Activated T-cell treated with anti-CD3 and anti-CD28 coated beads for 1 hour (primary cell): ENCODE measurements at places on chromosomes 5 and 9.

- DNase-seq = no peak
Observed at GRCh38 chr9:80932947-80933780, 756.2 kb downstream of the TLE1 start.

DNA sequence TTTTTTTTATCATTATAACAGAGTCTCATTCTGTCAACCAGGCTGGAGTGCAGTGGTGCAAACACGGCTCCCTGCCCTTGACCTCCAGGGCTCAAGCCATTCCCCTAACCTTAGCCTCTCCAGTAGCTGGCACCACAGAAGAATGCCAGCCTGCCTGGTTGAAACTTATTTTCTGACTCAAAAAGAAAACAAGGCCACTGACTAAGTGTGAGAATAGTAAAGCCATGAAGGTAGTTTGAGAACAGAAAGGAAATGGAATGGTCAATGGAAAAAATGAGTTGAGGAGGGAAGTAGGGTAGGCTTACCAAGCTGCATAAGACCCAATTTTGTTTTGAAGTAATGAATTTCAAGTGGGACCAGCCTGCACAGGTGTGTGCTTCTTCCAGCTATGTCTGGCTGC lies 82.8 kb upstream of the RORB start:
- no peak for DNase-seq

- no peak for DNase-seq
Observed at GRCh38 chr5:154206311-154206710, 15.8 kb downstream of the GALNT10 start.

DNA sequence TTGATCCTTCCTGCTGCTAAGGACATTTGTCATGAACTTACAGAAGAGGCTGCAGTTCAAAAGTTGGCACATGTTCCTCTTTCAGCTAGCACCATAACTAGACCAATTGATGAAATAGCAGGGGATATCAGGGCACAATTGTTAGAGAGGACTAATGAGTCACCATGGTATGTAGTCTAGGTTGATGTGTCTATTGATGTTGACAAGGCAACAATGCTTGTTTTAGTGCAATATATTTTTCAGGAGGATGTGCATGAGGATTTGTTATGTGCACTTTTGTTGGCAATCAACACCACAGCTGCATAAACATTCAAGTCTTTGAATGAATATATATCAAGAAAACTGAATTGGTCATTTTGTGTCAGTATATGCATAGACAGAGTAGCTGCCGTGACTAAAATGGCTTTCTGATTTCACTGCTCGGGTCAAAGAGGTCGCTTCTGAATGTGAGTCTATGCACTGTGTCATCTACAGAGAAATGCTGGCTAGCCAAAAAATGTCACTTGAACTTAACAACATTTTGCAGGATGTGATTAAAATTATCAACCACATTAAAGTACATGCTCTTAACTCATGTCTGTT lies 68.0 kb downstream of the FGF10 start:
- no peak for DNase-seq

DNA sequence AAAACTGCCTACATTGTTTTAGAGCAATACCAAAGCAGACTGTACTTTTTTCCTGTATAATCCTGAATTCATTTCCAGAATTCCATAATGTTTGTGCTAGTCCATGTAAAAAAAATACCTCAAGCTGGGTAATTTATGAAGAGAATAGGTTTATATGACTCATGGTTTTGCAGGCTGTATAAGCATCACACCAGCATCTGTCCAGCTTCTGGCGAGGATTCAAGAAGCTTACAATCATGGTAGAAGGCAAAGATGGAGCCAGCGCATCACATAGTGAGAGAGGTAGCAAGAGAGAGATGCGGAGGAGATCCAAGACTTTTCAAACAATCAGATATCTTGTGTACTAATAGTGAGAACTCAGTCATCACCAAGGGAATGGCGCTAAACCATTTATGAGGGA lies 280.3 kb upstream of the CDH9 start:
- DNase-seq = no peak

DNA sequence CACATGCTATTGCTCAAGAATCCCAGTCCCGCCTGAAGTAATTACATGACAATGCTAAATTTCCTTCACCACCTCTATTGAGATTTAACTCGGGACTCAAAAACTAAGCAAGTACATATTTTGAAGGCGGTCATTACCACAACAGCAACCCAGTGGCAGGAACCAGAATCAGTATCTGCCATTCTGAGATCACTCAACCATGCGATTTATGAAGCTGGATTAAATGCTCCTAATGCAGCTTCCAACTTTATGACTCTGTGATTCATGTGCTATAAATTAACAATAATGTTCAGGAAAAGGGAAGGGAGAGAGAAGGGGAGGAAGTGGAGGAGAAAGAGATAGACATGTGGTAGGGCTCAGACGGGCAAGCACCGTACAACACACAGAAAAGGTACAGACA lies 194.7 kb downstream of the DNAH5 start:
- no peak for DNase-seq

DNA sequence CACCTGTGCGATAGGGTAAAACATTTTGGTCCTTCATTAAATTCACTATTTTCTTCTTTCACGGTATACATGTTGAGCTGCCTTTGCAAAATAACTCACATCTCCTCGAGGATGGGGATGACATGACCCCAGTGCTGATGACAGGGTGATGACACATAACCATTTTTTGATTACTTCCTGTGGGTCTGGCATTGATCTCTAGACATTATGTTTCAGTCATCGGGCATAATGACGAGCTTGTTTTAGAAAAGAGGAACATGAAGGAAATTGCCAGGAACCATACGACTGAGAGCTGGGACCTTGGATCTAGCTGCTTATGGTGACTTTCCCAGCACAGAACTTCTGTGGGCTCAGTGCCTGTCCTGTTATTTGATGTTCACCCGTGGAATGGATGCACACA lies 25.2 kb downstream of the COL5A1 start:
- no peak for DNase-seq

DNA sequence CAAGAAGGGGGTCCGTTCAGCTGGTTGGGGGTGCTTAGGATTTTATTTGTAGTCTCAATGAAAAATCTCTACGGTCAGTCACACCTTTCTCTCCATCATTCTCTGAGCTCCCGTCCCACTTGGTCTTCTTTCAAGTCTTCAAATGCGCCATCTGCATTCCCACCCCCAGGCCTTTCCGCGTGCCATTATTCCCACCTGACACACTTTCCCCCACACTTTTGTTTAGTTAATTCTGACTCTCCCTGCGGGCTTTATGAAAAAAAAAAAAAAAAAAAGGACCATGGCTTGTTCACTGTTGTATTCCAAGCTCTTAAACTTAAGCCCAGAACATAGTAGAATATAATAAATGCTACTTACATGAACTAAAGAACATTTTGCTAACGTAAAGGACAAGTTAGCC lies 11.7 kb upstream of the OR5C1 start:
- DNase-seq = no peak

DNA sequence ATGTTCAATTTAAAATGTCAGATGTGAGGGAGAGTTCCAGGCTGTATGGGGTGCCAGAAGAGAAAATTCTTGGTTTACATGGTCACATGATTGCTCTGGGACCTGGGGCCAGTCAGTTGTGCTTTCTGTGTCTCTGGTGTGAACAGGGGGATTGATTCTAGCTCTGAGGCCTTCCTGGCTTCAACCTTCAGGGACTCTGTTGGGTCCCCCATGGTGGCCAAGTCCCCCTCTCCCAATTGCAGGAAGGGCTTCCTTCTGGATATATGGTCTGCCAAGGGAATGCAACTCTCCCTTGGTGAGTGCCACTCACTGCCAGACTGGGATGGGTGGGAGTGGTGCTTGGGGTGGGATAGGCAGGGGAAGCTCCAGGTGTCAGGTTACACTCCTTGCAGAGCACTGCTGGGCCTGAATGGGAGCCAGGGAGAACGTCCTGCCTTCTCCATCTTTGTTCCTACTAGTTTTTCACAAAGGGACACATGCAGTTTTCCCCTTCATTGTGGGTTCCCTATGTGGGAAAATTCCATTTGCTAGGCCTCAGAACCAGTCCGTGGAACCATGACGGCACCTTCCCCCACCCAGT lies 153.2 kb downstream of the MELK start:
- DNase-seq = no peak
